ENCODE measurements at places on chromosomes 7 and 10. TPM values are rescaled to one million over a fixed set of nuclear protein-coding genes. Genes with fewer than 3 reads are reported as not detected.

Gene TCAF2
- 0.35 TPM for total RNA-seq

Gene AGBL3
- total RNA-seq, result 2.3 TPM

Gene HSPA14
- total RNA-seq, result 13.7 TPM

Gene NRG3
- 0.05 TPM for total RNA-seq

Gene ZNF487
- 8.3 TPM for total RNA-seq

Gene C10orf71
- total RNA-seq, result not detected

Gene ADIRF
- 49.3 TPM for total RNA-seq

Gene SNX10
- 88.0 TPM for total RNA-seq

Gene CUZD1
- 0.69 TPM for total RNA-seq

Gene IFIT1
- 10.2 TPM for total RNA-seq

Gene MET
- 255 TPM for total RNA-seq

Gene GNG11
- 26.0 TPM for total RNA-seq

Gene SPDYE11
- total RNA-seq, result not detected

Gene OR2A42
- 0.15 TPM for total RNA-seq

Gene MMS19
- 67.9 TPM for total RNA-seq

Gene FIGNL1
- 23.3 TPM for total RNA-seq

Gene SKIDA1
- 2.1 TPM for total RNA-seq

Gene VWA2
- 3.5 TPM for total RNA-seq

Measured in renal cortical epithelial cell (primary cell).